ENCODE measurements at places on chromosomes 13 and 19.
A peak's percentile ranks its signal among the peaks of the same experiment; 100 is the strongest.

DNA sequence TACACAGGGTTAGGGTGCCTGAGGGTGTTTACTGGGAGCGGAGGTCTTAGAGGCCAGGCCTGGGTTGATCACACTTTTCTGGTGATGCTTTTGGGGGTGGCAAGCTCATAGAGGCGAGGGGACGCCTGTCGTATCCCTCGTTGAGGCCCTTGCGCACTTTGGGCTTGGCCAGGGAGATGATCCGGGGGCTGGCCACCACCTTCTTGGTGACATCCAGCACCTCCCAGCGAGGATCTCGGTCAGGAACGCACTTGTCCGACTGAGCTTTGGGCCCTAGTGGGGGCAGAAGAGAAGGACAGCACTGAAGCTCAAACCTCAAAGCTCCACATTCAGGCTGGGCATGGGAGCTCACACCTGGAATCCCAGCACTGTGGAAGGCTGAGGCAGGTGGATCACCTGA is 17.6 kb upstream of the MIER2 start:
- DNase-seq: no peak

DNA sequence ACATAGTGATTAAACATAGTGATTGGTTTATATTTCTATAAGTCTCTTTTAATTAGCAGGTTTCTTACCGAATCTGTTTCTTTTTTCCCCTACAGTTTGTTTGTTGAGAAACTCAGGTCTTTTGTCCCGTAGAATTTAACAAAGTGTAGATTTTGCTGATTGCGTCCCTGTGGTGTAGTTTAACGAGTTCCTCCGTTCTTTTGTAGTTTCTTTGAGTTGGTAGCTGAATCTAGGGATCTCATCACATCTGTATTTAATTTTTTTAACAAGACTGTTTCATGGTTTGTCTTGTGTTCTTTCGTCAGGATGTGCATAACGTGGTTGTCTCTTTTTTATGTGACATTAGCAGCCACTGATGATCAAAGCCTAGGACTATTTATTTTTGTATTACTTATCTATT is 111.1 kb downstream of the AKAP11 start:
- DNase-seq: no peak

DNA sequence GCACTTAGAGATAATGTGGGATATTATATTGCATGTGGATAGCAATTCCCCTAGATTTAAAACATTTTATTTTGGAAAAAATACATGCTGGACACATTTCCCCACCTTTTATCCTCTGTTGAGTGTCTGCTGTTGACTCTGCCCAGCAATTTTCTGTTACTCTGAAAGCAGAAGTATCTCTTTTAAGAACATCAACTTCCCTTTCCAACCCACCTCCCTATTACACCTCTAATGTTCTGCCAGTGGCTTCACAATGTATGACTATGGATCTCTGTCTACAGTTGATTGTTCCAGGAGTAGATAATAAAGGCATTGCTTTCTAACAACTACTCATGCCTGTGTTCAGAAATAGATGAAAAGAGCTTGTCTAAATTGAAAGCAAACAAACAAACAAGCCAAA is 754.8 kb upstream of the SLITRK6 start:
- no peak for DNase-seq

GRCh38 chr13:64276232-64276631 is 2860.6 kb upstream of the PCDH20 start:
- no peak for DNase-seq

GRCh38 chr19:46611776-46612175 is 10.6 kb downstream of the CALM3 start:
- no peak for DNase-seq

- peak; percentile 62 for DNase-seq
Measured at GRCh38 chr19:1057176-1057855, 9.7 kb upstream of the ARHGAP45 start.

- peak; percentile 17 for DNase-seq
Measured at GRCh38 chr19:46478356-46478986, 7.1 kb upstream of the PNMA8A start.

GRCh38 chr19:30158067-30158892 is 213.9 kb upstream of the ZNF536 start:
- DNase-seq: no peak

- no peak for DNase-seq
Measured at GRCh38 chr13:63651394-63651793, 2235.7 kb upstream of the PCDH20 start.
